ENCODE measurements at places on chromosomes 13 and 19.

- no peak overlapping the region for H3K27ac ChIP-seq
- H3K27me3 ChIP-seq, result no peaks in the 10 kb centered on the region
These were observed 39.1 kb downstream of the LYL1 start for GRCh38 chr19:13063461-13064091.

GRCh38 chr13:80884056-80884785 lies 543.3 kb upstream of the SPRY2 start:
- no peaks in the 10 kb centered on the region for H3K4me1 ChIP-seq
- no peak overlapping the region for H3K27ac ChIP-seq
- DNase-seq, result no peak
- no peaks in the 10 kb centered on the region for H3K36me3 ChIP-seq

DNA sequence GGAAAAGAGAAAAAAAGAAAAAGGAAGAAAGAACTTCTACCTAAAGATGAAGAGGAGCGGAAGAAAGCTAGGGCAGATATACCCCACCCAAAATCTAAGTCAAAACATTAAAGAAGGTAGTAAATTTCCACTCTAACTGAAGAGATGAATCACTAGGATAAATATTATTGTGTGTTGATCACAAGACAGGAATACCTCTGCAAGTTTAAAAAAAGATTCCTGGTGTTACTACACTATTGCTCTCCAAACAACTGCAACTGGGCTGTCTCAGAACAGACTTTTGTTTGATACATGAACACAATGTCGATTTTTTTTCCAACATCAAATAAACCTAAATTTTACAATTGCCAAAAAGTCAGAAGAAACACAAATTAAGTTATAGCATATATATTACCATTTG lies 6.8 kb downstream of the HSPH1 start:
- no peak overlapping the region for H3K4me3 ChIP-seq
- DNase-seq, result no peak
- peaks cover 9% of the 10 kb centered on the region for H3K4me1 ChIP-seq
- no peak overlapping the region for H3K27ac ChIP-seq

- no peak overlapping the region for H3K27ac ChIP-seq
- no peak overlapping the region for H3K4me3 ChIP-seq
- no peaks in the 10 kb centered on the region for H3K27me3 ChIP-seq
These were observed 1.2 kb upstream of the RNASEH2B start for GRCh38 chr13:50908371-50908770.

DNA sequence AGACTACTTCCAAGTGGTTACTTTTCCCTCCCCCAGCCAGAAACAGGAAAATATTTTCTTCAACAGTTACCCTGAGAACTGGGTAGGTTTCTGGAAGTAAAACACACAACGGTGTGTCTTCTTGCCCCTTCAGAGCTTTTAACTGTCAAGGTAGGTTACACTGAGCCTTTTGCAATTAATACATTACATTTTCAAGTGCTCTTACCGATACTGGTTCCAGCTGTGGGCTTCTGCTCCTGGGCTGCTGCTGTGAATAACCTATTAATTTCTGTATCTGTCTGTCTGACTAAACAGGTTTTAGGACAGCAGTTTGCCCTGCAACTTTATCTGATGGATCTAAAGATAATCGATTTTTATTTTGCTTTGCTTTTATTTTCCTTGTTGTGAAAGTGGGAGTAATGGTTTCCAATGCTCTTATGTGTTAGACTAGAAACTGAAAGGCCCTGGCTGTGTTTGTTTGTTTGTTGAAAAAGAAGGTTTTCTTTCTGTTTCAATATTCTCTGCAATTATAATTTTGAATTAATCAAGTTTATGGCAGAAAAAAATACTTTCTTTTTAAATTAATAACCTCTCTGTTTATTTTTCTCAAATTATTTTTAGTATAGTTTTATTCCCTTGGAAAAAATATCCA lies 196.7 kb upstream of the SLITRK6 start:
- no peak overlapping the region for H3K4me3 ChIP-seq
- H3K36me3 ChIP-seq, result no peaks in the 10 kb centered on the region
- H3K27ac ChIP-seq, result no peak overlapping the region

DNA sequence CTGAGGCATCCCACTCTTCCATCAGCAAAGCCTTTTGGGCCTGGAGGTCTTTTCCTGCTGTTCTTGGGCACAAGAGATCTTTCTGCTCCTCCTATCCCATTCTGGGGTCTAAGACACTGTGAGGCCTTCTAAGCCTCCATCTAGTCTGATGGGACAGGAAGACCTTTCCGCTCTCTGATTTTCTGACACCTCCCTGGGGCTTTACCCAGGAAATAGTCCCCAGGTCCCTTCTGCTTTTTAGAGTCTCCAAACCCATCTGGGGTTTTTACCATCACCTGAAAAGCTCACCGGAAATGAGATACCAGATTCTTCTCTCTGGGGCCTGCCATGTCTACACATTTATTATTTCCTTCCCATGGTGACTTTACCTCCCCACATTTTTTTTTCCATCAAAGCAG lies 21.1 kb downstream of the CLEC17A start:
- H3K27ac ChIP-seq, result no peak overlapping the region
- H3K4me1 ChIP-seq, result no peaks in the 10 kb centered on the region
- no peaks in the 10 kb centered on the region for H3K36me3 ChIP-seq
- DNase-seq, result no peak
- no peaks in the 10 kb centered on the region for H3K27me3 ChIP-seq

GRCh38 chr19:6241680-6242377 lies 37.9 kb downstream of the MLLT1 start:
- no peak for DNase-seq
- no peak overlapping the region for H3K27ac ChIP-seq
- H3K36me3 ChIP-seq, result no peaks in the 10 kb centered on the region
- H3K27me3 ChIP-seq, result no peaks in the 10 kb centered on the region
- H3K4me3 ChIP-seq, result no peak overlapping the region
- peaks cover 10% of the 10 kb centered on the region for H3K4me1 ChIP-seq

DNA sequence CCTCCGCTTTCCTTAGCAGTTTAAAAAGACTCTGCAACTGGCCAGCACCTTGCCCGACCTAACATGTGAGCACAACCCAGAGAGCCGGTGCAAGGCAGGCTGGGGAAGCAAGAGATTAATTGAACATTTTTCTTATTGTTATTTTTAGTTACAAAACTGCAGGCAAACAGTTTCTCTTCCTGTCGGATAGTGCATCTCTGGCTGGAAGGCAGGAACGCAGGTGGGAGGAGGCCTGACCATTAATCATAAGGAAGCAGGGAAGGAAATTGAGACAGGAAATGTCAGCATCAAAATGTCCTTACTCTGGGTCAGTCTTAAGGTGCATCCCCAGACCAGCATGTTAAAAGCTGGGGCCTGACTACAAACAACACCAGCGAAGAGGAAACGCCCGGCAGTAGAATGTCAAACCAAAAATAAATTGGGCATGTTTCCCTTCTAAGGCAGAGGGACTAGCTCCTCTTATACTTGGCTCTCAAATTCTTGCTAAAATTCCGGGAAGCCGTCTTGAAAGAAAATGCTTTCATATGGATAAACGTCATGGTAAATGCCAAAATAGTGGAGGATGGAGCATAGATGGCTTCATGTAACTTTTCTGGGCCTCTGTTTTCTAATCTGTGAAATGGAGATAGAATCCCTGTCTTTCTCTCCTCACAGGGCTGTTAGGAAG lies 226.8 kb downstream of the RAP2A start:
- H3K36me3 ChIP-seq, result no peaks in the 10 kb centered on the region
- DNase-seq, result no peak
- H3K4me1 ChIP-seq, result no peaks in the 10 kb centered on the region
- no peak overlapping the region for H3K4me3 ChIP-seq

DNA sequence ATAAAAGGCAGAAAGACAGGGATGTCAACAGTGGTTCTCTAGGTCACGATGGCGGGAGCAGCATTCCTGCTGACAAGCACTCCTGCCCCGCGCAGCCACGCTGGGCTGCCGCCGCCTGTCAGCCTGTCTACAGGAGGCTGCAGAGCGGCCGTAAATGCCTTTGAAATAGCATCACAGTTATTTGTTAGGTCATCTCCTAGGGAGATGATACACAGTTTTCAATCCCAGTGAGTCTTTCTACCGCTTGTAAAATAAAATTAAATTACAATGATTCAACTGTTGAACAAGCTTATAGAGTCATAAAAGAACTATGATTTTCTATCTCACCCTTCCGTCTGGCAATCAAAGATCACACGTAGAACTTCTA lies 7.3 kb upstream of the SLC7A9 start:
- no peaks in the 10 kb centered on the region for H3K4me1 ChIP-seq
- H3K27ac ChIP-seq, result no peak overlapping the region
- no peak for DNase-seq

Data from effector memory CD4-positive, alpha-beta T cell (primary cell).